Sigmoid colon (tissue), 7 donors: ENCODE measurements at places on chromosomes 16 and 17. TPM values are rescaled to one million over a fixed set of nuclear protein-coding genes. Genes with fewer than 3 reads are reported as not detected.

TMEM219 gene
- polyA plus RNA-seq = 297 TPM

SMG1 gene
- 7.8 TPM for polyA plus RNA-seq

FNDC8 gene
- not detected for polyA plus RNA-seq

LRRC37A gene
- polyA plus RNA-seq = 0.69 TPM

CACNG5 gene
- polyA plus RNA-seq = not detected

- no peak for DNase-seq
These were observed 551 bp downstream of the WDR81 start for GRCh38 chr17:1724869-1725641.

GRCh38 chr16:13973321-13974023 lies 53.5 kb downstream of the ERCC4 start:
- no peak for DNase-seq

DNA sequence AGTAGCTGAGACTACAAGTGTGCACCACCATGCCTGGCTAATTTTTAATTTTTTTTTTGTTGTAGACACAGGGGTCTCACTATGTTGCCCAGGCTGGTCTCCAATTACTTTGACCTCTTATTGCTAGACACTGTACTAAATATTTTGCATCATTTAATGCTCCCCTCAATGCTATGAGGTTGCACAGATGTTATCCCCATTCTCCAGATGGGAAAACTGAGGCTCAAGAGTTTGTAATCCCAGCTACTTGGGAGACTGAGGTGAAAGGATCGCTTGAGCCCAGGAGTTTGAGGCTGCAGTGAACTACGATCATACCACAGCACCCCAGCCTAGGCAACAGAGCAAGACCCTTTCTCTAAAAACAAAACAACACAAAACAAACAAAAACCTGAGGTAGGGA lies 443.3 kb upstream of the C16orf82 start:
- DNase-seq = no peak

- DNase-seq = no peak
These were observed 189.4 kb upstream of the CDH8 start for GRCh38 chr16:62225675-62226074.

- no peak for DNase-seq
These were observed 1.3 kb downstream of the MPP3 start for GRCh38 chr17:43831633-43832032.

- no peak for DNase-seq
These were observed 251.3 kb downstream of the NTN1 start for GRCh38 chr17:9272501-9273200.

DNA sequence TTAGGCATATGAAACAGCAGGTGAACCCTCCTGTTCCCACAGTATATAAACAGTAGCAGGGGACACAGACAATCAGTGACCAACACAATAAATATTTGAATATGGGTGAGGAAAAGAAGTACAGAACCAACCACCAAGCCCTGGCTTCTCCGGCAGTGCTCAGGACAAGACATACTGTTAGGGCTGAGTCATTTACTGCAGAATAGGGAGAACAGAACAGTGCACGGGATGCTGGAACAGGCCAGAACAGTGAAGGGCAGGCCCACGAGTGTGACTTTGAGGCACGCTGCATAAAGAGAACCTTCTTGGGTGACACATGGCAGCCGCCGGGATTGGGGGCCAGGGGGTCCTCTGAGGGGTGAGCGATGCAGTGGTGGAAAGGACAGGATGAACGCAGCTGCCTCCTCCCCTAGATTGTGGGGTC lies 160.4 kb downstream of the CMIP start:
- no peak for DNase-seq

GRCh38 chr17:17514993-17515933 lies 19.1 kb upstream of the RASD1 start:
- no peak for DNase-seq

GRCh38 chr16:12901204-12901596 lies 198 bp upstream of the SHISA9 start:
- no peak for DNase-seq

DNA sequence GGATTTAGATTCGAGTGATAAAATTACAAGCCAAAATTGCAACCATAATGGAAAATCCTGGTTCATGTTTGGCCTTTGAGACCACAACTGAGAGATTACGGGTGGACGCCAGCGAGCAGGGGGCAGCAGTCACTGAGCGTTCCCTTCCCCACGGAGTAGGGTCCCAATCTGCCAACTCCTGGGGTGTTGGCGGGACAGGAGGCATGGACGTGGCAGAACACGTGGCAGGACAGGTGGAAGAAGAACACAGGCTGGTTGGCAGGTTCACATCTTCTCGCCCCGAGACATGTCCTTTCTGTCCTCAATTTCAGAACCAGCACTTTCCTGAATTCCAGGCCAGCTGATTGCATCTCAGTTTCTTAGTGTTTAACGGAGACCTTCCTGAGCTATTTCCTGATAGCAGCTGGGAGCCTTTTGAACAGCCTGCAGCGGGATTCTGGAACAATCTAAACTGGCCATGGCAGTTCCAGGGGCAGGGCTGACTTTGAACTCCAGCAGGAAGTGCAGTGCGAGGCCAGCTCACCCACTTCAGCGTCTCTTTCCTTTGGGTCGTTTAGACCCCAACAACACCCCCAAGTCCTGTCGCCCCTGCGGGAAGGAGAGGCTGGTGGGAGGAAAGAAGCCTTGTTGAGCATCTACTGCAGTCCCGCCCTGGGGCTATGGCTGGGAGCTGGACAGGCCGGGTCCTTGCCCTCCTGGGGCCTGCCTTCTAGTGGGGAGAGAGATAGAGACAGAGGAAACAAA lies 159.1 kb upstream of the FOXF1 start:
- no peak for DNase-seq

- DNase-seq = no peak
These were observed 18.7 kb downstream of the RAB40B start for GRCh38 chr17:82679586-82680465.

- no peak for DNase-seq
These were observed 21.5 kb upstream of the DYNLL2 start for GRCh38 chr17:58061672-58062071.

DNA sequence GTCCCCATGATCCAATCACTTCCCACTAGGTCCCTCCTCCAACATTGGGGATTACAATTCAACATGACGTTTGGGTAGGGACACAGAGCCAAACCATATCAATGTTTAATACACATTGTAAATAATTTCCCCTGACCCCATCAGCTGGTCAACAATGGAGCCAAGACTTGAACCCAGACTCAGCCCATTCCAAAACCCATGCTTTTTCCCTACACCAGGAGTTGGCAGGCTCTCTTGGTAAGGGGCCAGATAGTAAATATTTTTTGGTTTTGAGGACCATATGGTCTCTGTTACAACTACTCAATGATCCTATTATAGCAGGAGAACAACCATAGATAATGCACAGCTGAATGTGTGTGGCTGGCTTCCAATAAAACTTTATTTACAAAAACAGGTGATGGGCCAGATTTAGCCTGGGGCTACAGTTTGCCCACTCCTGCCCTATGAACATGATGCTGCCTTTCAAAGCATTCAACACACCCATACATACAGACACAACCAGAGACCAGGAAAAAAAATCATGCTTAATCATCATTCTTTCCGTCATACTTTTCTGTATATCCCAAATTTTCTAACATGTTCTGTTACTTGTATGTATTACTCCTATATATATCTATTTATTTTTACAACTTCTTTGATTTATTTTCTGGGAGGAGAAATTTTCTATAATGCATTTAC lies 22.1 kb upstream of the MSI2 start:
- no peak for DNase-seq

DNA sequence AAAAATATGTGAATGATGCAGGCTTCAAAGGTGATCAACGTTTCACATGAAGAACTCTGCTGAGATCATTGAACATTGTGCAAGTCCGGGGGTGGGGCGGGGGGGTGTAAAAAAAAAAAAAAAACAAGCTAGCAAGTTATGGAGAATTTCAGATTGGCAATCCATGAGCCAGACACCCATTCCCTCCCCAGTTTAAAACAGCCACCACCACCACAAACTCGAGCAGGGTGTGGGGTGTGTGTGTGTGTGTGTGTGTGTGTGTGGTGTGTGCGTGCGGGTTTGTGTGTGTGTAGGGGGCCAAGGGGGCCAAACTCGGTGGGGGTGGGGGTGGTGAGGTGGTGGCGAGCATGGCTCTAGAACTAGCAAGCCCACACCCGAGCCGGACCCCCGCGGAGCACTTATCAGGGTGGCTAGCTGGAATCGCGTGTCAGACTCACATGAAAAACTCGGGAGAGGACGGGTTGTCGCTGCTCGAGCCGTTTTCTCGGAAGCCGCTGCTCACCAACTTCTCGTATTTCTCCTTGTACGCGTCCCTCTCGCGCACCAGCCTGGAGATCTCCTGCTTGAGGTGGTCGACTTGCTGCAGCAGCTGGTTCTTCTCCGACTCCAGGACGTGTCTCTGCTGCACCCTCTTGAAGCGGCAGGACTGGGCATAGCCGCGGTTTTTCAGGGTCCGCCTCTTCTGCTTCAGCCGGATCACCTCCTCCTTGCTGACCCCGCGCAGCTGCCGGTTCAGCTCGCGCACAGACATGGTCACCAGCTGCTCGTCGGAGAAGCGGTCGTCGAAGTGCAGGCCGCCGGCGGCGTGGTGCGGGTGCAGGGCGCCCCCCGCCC lies 2.0 kb downstream of the MAF start:
- peak; percentile 83 for DNase-seq
